ENCODE measurements at places on chromosomes 6 and 20.
A peak's percentile ranks its signal among the peaks of the same experiment; 100 is the strongest.

- no peak for DNase-seq
These were observed 23.3 kb upstream of the CST1 start for GRCh38 chr20:23774081-23774480.

GRCh38 chr20:8983478-8984345 is 85.2 kb upstream of the PLCB4 start:
- no peak for DNase-seq

DNA sequence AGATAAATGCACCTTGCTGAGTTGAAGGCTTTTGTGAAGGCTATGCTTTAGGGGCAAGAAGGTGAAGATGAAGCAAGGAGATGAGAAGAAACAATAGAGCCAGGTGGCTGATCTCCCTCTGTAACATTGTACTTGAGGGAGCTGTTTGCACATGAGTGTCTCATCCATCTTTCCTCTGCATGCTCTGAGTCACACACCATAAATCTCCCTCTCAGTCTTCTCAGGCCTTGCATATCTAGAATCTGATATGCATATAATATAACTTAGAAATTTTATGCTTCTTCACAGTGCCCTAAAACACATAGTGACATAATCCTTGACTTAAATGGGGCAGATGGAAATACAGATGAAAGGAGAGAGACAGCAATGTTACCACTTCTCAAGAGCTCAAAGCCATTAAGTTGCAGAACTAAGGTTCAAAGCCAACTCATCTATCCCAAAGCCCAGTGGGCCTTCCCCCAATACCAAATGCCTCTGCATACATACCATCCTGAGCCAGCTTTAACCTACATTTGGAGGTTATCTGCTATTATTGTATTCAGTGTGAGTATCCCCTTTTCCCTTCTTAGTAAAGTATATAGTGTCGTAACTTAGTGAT is 62.4 kb upstream of the STXBP5 start:
- DNase-seq: peak; percentile 21

GRCh38 chr6:105921781-105922180 is 164.4 kb upstream of the PRDM1 start:
- no peak for DNase-seq

- DNase-seq: no peak
These were observed 167.7 kb upstream of the CDYL start for GRCh38 chr6:4608361-4609115.

- DNase-seq: peak; percentile 42
These were observed 12.0 kb upstream of the PTPN1 start for GRCh38 chr20:50498071-50498776.

GRCh38 chr6:15349379-15349778 is 103.5 kb downstream of the JARID2 start:
- peak; percentile 37 for DNase-seq

DNA sequence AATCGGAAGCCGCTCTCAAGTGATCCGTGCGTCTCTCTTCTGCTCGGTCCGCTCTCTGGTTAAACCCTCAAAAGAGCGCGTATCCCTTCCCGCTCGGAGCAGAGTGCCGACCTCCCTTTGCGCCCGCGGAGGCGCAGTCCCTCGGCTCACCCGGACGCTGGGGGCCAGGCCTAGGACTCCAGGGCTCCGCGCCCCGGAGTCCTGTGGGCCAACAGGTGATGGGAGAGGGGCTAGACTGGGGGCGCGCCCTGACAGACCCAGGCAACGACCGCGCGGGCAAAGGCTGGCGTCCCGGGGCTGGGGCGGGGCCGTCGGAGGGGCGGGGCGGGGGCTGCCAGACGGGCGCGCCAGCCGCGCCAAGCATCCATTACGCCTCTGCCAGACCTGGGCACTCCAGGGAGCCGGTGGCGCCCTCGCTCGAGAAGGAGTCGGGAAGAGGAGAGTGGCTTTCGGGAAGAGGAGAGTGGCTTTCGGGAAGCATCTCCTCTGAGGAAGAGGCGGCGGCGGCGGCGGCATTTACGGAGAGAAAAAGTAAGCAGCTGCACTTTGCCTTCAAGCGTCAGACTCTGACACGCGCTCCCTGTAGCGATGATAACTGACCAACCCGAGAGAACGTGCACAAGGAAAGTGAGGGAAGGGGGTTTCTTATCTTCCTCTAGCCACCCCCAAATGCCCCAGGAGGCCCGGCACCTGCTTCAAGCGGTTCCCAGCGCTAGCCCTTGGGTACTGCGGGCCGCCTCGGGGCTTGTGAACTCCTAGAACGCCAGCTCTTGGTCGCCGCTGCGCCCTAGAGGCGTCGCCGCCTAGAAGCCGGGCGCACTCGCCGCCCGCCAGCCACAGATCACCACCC is 2.6 kb downstream of the EPHA7 start:
- peak; percentile 14 for DNase-seq

GRCh38 chr6:2979819-2980464 is 8.6 kb upstream of the SERPINB6 start:
- no peak for DNase-seq

- DNase-seq: no peak
These were observed 212.8 kb upstream of the FUT9 start for GRCh38 chr6:95802978-95803377.

DNA sequence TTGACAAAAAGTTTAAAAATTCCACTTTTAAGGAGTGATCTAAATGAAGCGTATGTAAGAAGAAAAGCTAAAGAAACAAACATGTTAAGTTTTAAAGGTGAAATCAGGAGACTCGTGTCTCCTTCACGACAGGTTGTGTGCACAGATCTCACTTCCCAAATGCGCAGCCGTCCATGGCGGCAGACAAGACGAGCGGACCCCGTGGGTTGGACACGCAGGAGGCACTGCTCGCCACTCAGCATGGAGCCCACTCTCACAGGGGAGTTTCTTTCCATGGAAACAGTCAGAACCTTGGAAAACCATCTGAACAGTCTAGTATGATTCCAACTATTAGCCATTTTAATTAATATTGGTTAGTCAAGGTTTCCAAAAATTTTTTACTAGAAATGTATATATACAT is 48.9 kb downstream of the WDR27 start:
- DNase-seq: no peak

DNA sequence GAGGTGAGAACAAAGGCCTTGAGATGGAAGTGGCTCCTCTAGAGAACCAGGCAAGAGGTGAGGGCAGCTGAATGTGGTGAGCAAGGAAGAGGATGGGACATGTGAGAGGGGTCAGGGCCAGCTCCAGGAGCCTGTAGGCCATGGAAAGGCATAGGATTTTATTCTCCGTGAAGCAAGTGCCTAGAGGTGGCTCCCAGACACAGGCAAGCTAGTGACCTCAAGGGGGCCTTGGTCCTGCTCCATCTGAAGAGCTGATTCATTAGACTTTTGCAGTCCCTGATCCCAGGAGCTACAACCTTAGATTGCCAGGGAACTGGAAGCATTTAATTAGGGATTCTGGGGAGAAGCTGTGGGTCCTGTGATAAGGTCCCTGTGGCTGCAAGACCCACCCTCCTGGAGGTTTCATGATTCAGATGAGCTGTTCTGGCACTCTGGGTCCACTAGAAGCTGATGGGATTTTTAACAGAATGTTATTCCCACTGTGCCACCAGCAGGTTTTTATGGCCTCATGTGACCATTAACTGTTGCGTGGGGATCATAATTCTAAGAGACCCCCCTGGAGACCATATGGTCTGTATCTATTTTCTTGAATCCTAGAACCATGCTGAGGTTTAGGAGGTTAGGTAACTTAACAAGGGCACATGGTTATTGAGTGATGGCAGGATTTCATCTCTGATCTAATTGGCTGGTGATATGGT is 90.5 kb downstream of the ELOVL5 start:
- DNase-seq: no peak

GRCh38 chr6:106422534-106422933 is 62.0 kb downstream of the CRYBG1 start:
- DNase-seq: no peak

- DNase-seq: no peak
These were observed 357.9 kb downstream of the FARS2 start for GRCh38 chr6:5619249-5619648.

DNA sequence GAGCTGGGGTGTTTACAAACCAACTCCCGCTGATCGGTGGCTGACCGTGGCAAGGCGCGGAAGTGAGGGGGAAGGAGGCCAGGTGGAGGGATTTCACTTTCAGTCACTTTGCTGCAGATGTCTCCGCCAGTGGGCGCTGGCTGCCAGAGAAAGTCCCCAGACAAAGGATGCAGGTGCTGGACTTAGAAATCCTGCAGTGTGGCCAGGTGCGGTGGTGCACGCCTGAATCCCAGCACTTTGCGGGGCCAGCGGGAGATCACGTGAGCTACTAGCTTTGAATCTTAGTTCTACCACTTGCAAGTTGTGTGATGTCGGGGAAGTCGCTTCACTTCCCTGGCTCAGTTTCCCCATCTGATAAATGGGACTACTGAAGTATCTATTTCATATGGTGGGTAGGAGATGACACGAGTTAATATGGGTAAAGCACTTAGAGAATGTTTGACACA is 180.4 kb downstream of the ZNF217 start:
- DNase-seq: no peak
